ENCODE measurements at places on chromosomes 11 and 22. TPM values are rescaled to one million over a fixed set of nuclear protein-coding genes. Genes with fewer than 3 reads are reported as not detected.

C22orf23 gene
- not detected for total RNA-seq

FGF19 gene
- total RNA-seq, result not detected

CDC42EP2 gene
- 0.55 TPM for total RNA-seq

MUC2 gene
- total RNA-seq, result not detected

GAB4 gene
- total RNA-seq, result not detected

BEST1 gene
- 0.50 TPM for total RNA-seq

GRCh38 chr11:83087035-83087434 is 15.3 kb upstream of the RAB30 start:
- H3K27me3 ChIP-seq, result no peaks in the 10 kb centered on the region
- H3K36me3 ChIP-seq, result no peaks in the 10 kb centered on the region
- no peak overlapping the region for H3K4me3 ChIP-seq
- no peak for DNase-seq
- no peak overlapping the region for H3K27ac ChIP-seq
- no peaks in the 10 kb centered on the region for H3K4me1 ChIP-seq

- H3K4me1 ChIP-seq, result no peaks in the 10 kb centered on the region
- H3K4me3 ChIP-seq, result no peak overlapping the region
- H3K36me3 ChIP-seq, result no peaks in the 10 kb centered on the region
These were observed 76.0 kb downstream of the HSD17B12 start for GRCh38 chr11:43756575-43756974.

DNA sequence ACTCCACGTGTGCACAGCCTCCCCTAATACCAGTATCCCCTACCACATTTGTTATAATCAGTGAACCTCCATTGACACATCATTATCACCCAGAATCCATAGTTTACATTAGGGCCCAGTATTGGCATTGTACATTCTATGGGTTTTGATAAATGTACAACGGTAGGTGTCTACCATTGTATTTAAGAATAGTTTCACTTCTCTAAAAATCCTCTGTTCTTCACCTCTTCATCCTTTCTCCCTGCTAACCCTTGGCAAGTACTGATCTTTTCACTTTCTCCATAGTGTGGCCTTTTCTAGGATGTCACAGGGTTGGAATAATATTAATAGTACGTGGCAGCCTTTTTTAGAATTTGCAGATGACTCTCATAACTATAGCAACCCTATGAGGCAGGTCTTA is 353.8 kb downstream of the DDX10 start:
- DNase-seq, result no peak
- H3K27me3 ChIP-seq, result no peaks in the 10 kb centered on the region
- H3K4me1 ChIP-seq, result no peaks in the 10 kb centered on the region
- no peak overlapping the region for H3K27ac ChIP-seq
- H3K4me3 ChIP-seq, result no peak overlapping the region

GRCh38 chr22:39665229-39665628 is 94.7 kb downstream of the CACNA1I start:
- no peaks in the 10 kb centered on the region for H3K27me3 ChIP-seq
- H3K4me1 ChIP-seq, result peaks cover 36% of the 10 kb centered on the region
- no peak overlapping the region for H3K27ac ChIP-seq

GRCh38 chr22:27615408-27615807 is 186.1 kb downstream of the MN1 start:
- H3K36me3 ChIP-seq, result no peaks in the 10 kb centered on the region
- DNase-seq, result no peak
- no peak overlapping the region for H3K4me3 ChIP-seq

DNA sequence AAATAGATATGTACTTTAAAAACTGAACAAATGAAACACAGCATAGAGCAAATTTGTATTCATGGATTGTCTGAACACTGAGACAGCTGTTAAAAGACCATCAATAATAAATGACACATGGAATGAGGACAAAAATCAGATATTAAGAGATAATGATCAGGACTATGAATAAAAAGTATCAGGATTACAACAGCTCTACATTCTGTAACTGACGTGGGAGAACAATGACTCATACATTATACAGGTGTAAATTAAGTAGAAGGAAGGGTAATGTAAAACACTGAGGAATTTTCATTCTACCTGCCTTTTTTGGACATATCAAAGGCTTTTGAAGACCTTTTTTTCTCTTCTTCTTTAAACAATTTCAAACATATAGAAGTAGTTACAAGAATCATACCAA is 310.9 kb upstream of the ANO3 start:
- H3K27me3 ChIP-seq, result no peaks in the 10 kb centered on the region
- H3K4me1 ChIP-seq, result no peaks in the 10 kb centered on the region
- H3K4me3 ChIP-seq, result no peak overlapping the region
- no peak for DNase-seq

GRCh38 chr11:33052231-33052630 is 12.9 kb downstream of the TCP11L1 start:
- H3K27me3 ChIP-seq, result no peaks in the 10 kb centered on the region
- DNase-seq, result no peak
- H3K36me3 ChIP-seq, result peaks cover 6% of the 10 kb centered on the region
- no peaks in the 10 kb centered on the region for H3K4me1 ChIP-seq
- H3K4me3 ChIP-seq, result no peak overlapping the region

DNA sequence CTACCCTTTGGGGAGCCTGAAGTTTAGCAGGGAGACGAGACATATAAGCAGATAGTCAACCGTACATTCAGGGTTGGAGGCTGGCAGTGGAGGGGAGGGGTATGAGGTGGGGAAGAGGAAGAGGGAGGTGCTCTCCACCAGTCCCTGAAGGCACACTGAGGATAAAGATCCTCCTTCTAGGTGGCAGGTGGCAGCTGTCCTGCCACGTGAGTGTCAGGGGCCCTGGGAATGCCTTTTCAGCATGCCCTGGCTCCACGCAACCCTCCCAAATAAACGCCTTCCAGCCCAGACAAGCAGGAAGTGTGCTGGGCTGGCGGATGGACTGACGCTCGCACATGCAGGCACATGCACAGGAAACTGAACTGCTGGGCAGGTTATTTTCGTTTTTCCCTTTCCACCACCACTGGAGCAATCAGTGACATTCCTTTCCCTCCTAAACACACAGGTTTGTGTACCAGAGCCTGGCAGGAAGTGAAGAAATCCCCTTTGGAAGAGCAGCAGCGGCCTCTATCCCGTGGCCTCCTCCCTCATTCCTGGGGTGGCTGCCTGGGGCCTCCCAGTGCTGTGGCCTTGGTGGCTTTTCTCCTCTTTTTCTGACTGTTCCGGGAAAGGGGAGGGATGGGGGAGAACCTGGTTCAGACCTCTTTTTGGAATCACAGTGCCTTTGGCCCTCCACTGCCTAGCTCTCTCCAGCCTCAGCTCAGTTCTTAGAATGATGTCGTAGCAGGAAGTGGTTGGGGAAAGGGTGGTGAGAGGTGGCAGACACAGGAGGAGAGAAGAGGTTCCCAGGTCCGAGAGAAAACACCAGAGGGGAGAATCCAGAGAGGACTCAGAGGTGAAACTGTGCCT is 157.0 kb upstream of the TIMP3 start:
- H3K4me1 ChIP-seq, result peaks cover 18% of the 10 kb centered on the region
- H3K36me3 ChIP-seq, result no peaks in the 10 kb centered on the region
- peak overlapping the region; percentile 41 for H3K27ac ChIP-seq
- peak; percentile 3 for DNase-seq
- no peak overlapping the region for H3K4me3 ChIP-seq

DNA sequence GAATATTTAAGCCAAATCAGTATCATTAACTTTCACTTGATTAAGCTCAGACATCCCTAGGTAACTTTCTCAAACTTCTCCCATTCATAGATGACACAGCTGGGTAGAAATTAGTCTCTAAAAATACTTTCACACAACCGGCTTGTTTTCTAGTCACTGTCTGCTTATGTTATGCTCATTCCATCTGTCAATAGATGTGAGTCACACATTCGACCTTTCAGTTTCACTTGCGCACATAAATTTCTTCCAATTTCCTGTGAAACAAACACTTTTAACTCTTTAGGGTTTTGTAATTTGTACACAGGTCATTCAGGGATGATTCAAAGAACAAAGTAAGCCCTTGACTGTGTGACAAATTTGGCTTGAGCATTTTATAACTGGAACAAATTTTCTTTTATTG is 723.0 kb downstream of the KCNA4 start:
- no peak overlapping the region for H3K4me3 ChIP-seq
- no peaks in the 10 kb centered on the region for H3K36me3 ChIP-seq
- H3K4me1 ChIP-seq, result no peaks in the 10 kb centered on the region
- no peaks in the 10 kb centered on the region for H3K27me3 ChIP-seq

GRCh38 chr11:77771135-77771534 is 49.4 kb downstream of the RSF1 start:
- peaks cover 42% of the 10 kb centered on the region for H3K4me1 ChIP-seq
- no peak for DNase-seq

- no peak overlapping the region for H3K4me3 ChIP-seq
- DNase-seq, result no peak
- H3K27me3 ChIP-seq, result no peaks in the 10 kb centered on the region
- no peaks in the 10 kb centered on the region for H3K36me3 ChIP-seq
- no peak overlapping the region for H3K27ac ChIP-seq
These were observed 75.7 kb upstream of the B3GAT1 start for GRCh38 chr11:134487696-134488095.

DNA sequence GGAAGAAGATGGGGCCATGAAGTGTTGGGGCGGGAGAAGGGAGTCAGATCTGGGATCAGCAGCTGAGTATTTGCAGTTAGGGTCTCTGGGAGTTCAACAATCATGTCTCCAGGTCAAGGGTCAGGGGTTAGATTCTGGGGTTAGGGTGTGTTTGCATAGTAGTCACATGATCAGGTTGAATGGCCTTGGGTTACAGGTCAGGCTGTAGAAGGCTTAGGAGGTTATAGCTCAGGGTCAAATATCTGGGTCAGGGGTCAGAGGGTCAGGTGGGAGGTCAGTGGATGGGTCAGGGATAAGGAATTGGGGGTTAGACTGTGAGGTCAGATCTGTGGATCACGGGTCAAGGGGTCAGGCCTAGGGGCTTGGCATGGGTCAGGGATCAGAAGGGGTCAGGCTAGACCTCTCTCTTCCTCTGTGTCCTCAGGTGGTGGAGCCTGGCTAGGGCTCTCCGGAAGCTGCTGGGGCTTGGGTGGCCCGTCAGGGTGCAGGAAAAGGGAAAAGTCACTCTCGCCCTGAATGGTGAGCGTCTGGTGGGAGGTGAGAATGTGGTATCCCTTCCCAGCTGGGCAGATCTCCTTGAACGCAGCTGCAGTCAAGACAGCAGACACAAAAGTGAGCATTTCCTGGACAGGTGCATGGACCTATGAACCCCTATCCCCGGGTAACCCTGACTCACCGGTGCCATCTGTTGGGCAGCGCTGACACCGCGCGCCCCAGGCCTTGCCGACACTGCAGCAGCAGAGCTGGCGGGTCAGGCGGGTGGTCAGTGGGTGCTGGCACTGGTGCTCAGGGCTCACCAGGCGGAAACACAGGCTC is 6.4 kb downstream of the LTBP3 start:
- no peak overlapping the region for H3K27ac ChIP-seq
- DNase-seq, result peak; percentile 62
- peaks cover 77% of the 10 kb centered on the region for H3K4me1 ChIP-seq
- H3K36me3 ChIP-seq, result peaks cover 7% of the 10 kb centered on the region
- no peak overlapping the region for H3K4me3 ChIP-seq

- no peaks in the 10 kb centered on the region for H3K4me1 ChIP-seq
- H3K27ac ChIP-seq, result no peak overlapping the region
- DNase-seq, result no peak
These were observed 17.4 kb downstream of the TUB start for GRCh38 chr11:8098361-8098760.

GRCh38 chr11:47212938-47213337 is 1.8 kb upstream of the DDB2 start:
- H3K4me1 ChIP-seq, result peaks cover 29% of the 10 kb centered on the region
- DNase-seq, result no peak
- H3K36me3 ChIP-seq, result peaks cover 2% of the 10 kb centered on the region
- no peak overlapping the region for H3K27ac ChIP-seq
- no peak overlapping the region for H3K4me3 ChIP-seq

DNA sequence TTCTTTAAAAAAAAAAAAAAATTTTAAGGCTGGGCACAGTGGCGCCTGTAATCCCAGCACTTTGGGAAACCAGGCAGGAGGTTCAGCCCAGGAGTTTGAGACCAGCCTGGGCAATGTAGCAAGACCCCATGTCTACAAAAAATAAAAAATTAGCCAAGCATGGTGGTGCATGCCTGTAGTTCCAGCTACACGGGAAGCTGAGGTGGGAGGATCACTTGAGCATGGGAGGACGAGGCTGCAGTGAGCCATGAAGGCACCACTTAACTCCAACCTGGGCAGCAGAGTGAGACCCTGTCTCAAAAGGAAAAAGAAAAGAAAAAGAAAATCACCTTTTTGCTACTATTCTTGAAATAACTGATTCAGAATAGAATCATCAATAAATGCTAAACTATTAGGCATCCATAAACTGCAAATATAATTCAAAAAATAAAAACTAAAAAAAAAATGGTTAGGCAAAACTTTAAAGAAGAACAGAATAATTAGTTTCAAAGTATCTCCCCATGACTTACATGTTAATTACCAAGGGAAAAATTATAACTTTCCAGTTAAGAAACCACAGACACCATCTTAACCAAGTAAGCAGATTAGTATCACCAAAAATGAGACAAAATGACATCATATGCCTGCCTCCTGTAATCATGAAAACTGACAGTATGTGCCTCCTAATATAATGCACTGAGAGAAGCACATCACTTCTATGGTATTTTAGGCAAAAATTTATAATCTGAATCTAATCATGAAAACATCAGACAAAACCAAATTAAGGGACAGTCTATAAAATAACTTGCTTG is 63.6 kb downstream of the DENND5A start:
- DNase-seq, result no peak
- no peak overlapping the region for H3K27ac ChIP-seq
- H3K36me3 ChIP-seq, result no peaks in the 10 kb centered on the region
- H3K4me3 ChIP-seq, result no peak overlapping the region
- H3K4me1 ChIP-seq, result no peaks in the 10 kb centered on the region
- no peaks in the 10 kb centered on the region for H3K27me3 ChIP-seq

DNA sequence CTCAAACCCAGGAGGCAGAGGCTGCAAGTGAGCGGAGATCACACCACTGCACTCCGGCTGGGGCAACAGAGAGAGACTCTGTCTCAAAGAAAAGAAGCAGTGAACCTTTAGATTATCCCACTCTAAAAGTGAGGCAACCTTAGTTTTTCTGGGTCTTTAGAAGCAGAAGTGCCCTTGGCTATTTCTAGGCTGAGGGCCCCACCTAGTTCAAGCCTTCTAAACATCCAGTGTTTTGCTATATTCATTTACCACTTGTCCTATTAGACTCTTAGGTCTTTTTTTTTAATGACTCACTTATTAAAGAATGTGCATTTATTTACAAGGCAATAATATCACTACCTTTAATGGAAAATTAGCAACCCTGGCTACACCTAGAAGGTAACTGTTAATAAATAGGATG is 16.7 kb upstream of the EHF start:
- no peaks in the 10 kb centered on the region for H3K27me3 ChIP-seq
- no peak for DNase-seq
- no peaks in the 10 kb centered on the region for H3K36me3 ChIP-seq
- H3K27ac ChIP-seq, result no peak overlapping the region
- H3K4me1 ChIP-seq, result peaks cover 11% of the 10 kb centered on the region
